Natural killer cell treated with Interleukin-12 subunit alpha and Interleukin-12 subunit beta and Interleukin-15 and Interleukin-18, amount 100 ng/mL, for 72 hours (primary cell): ENCODE measurements at places on chromosomes 4 and X.

DNA sequence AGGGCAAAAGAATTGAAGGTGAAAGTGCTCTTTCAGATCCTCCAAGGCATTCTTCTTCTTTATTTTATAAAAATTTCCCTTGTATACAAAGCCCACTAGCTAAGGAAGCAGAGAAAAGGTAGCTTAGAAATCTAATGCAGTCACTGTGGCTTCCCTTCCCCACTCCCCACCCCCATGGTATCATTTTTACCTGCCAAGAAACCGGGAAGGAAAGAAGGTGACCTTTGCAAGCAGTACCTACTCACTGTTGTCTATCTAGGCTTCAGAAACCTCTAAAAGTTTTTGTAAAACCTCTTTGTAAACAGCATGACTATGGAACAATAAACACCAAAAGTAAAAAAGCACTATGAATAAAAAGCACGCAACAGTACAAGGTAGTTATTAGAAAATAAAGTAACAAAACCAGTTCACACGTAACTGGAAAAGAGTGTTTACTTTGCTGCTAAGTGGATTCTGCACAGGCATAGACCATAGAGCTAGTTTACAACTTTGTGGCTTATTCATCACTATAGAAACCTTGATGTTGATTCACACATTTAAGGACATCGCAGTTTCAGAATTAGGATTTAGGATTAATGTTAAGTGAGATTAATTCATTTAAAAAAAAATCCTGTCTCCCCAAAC, 109.6 kb upstream of the FTHL17 start:
- no peak for DNase-seq

DNA sequence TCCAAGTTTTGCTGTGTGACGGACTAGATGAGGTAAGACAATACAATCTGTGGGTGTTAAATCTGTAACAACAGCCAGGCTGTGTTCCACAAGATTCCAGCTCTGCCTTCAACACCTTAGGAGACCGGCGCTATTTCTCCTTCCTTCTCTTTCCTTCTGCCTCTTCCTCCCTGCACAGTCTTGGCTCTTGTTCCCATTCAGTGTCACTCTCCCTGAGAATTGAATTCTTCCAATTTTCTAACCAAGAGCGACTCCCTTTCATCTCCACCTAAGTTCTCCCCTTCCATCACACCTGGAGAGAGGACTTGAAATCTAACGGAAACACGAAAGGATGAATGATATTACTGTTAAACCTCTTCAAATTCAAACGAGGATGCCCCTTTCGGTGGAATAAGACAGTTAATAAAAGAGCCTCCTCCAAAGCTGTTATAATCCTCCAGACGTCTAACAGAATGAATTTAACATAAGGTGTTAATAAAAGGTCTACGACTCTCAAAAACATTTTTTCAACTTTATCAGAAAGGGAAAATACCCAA, 2.7 kb downstream of the EPHA5 start:
- DNase-seq, result no peak

- no peak for DNase-seq
Measured at GRCh38 chrX:150906694-150907093, 8.2 kb upstream of the CD99L2 start.

DNA sequence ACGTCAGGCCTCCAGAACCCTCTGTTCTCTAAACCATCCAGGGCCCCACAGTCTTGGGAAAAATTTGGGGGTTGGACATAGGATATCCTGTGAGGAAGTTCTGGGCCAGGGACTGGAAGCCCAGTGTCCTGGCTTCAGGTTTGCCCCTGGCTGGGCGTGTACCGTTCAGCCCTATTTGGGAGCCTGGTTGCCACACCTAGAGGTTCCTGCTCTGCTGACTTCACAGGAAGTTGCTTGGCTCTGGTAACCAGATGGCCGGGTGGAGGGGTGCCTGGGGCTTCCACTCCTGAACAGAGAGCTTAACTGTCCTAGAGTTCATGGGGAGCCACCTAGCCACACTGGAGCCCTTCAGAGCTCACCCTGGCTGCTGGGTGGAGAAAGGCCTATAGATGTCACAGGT, 1.1 kb downstream of the TAFAZZIN start:
- no peak for DNase-seq

- DNase-seq, result peak; percentile 68
Measured at GRCh38 chr4:25993395-25994185, 79.6 kb downstream of the SMIM20 start.

DNA sequence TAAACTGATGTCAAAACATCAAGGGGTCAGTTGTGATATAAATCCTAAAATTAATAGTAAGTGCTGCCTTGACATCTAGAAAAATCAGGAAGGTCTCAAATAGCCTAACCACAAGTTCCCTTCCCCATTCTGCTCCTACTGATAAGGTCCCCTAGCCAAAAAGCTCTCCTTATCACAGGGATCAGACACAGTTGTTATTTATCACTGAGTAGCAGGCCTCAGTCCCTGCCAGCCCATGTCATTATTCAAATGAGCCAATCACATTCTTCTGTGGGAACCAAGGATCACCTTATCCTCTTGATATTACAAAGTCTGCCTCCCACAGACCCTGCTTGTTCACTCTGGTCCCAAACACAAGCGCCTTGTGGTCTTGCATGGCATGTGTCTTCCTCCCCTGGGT, 23.3 kb upstream of the TMEM255A start:
- no peak for DNase-seq

DNA sequence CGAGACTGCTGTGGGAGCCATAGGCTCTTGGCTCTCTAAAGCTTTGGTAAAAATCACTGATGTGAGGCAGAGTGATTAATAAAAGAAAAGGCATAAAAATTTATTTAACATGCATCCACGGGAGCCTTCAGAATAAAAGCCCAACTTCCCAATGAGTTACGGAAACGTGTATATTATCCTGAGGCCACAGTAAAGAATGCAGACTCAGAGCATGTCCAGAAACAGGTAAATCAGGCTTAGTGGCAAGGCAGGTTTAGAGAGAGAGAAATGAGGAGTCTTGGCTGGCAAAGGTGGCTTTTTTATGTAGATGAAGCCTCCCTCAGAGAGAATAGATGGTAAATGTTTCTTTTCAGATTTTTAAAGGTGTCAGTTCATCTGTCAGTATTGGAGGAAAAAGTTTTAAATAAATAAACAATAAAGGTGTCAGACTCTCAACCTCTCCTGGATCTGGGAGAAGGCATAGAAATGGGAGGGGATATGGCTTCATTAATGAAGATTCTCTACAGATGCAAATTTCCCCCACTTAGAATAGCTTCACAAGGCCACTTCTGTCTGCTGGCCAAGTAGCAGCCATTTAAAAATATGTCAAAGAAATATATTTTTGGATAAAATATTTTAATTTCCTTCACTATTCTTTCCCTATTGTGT, 24.0 kb downstream of the C4orf51 start:
- DNase-seq, result no peak

- no peak for DNase-seq
Measured at GRCh38 chrX:16633754-16634153, 16.2 kb upstream of the S100G start.

GRCh38 chr4:158129694-158130093, 43.1 kb downstream of the GASK1B start:
- no peak for DNase-seq

GRCh38 chrX:138982365-138982764, 270.8 kb upstream of the FGF13 start:
- DNase-seq, result no peak

- DNase-seq, result no peak
Measured at GRCh38 chr4:70930530-70931256, 28.5 kb downstream of the MOB1B start.

DNA sequence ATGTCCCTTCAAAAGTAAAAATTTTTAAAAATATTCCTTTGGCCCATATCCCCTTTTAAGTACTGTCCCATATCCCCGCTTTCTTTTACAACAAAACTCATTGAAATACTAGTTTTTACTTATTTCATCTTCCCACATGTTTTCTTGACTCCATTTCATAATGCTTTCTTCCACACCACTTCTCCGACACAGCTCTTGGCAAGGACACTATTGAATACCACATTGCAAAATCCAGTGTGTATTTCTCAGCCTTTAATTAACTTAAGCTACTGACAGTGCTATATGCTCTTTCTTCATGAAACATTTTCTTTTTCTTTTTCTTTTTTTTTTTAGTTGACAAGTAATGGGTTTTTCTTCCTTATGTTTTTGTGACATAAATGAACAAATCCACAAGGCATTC, 28.8 kb downstream of the PRDM8 start:
- no peak for DNase-seq

GRCh38 chr4:41795796-41796385, 47.4 kb upstream of the PHOX2B start:
- DNase-seq, result no peak

DNA sequence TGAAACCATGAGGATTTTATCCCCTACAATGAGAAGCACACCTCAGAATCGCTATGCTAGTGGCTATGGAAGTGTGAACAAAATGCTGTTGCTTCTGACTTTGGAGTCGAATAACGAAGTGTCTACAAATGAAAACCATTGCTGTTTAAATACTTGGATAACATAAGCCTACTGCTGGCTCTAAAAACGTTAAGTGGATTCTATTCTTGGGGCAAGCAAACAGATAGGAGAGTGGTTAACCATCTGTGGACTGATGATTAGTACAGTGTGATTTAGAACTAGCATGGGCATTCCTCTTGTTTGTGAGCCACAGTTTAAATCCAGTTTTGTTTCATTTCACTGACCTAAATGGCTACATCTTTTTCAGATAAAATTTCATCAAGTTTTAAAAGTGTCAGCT, 109.7 kb upstream of the PNPLA4 start:
- no peak for DNase-seq

- DNase-seq, result no peak
Measured at GRCh38 chrX:104679175-104679574, 113.2 kb downstream of the IL1RAPL2 start.

GRCh38 chr4:110704748-110705439, 82.0 kb upstream of the PITX2 start:
- no peak for DNase-seq

DNA sequence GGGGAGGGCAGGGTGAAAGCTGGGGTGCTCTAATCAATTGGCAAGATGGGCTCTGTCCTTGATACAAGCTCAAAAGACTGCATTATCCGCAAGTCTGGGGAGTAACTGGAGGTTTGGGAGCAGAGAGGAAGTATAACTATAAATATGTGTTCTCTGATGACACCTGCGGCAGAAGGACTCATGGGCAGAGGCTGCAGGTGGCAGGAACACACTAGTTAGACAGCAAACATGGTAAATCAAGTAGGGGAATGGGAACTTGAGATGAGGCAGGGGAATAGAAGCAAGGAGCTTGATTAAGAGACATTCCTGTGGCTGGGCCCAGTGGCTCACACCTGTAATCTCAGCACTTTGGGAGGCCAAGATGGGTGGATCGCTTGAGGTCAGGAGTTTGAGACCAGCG, 30.3 kb downstream of the SH3KBP1 start:
- no peak for DNase-seq

DNA sequence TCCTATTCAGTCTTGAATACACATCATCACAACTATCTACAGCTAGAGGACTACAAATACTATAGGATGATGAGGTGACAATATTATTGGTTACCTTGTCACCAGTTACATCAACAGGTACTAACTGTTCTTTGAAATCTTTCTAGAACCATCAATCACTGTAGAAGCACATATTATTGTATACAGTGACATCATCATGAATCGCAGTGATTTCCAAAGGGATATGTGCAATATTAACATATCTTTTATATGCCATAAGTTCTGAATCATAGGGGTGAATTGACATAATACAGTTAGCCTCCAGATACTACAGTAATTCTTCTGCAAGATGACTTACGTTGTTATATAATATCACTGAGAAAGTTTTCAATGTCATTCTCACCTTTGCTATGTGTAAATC, 105.2 kb upstream of the HPGD start:
- DNase-seq, result no peak

DNA sequence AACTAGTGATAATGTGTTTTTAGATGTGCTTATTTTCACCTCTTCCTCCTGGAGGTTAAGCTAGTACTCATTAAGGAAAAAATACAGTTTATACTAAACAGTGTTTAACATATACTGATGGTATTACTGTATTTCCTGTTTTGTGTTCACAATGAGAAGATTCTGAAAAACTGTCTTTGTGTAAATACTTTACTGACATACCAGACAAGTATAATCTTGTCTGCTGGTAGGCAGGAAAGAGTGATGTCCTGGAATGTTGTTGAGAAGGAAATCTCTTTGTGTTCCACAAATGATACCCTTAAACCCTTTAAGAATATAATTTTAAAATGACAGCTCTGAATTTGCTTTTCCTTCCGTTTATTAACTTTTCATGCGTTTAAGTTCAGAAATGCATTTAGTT, 205.5 kb upstream of the NUDT6 start:
- DNase-seq, result no peak

- DNase-seq, result no peak
Measured at GRCh38 chr4:27305246-27305645, 444.6 kb downstream of the STIM2 start.

- no peak for DNase-seq
Measured at GRCh38 chr4:115219315-115219860, 106.0 kb upstream of the NDST4 start.

DNA sequence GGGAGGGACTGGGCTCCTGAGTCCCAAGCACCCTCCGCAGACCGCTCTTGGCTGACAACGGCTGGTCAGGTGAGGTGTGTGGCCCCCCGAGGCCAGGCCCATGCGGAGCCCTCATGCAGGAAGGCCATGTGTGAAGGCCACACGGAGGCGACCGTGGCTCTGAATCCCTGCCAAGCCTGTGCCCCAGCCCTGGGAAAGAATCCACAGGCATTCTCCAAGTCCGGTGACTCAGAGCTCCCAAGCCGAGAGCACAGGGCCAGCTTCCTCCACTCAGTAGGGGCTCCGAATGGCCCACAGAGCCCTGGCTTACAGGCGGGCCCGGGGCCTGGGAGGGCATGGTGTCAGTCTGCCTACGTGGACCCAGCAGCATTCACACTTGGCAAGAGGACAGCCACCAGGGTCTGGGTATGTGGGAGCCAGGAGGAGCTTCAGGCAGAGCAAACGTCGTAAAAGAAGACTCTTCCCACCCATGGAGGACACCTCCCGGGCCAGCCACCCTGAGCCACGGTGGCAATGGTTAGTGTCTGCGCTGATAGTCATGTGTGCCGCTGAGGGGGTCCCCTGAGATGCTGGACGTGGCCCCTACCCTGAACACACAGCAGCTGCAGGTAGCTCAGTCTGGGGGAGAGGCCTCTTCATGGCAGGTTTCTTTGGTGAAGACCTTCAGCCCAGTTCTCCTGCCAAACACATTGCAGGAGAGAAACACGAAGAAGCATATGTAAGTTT, 105.7 kb downstream of the PSAPL1 start:
- no peak for DNase-seq

DNA sequence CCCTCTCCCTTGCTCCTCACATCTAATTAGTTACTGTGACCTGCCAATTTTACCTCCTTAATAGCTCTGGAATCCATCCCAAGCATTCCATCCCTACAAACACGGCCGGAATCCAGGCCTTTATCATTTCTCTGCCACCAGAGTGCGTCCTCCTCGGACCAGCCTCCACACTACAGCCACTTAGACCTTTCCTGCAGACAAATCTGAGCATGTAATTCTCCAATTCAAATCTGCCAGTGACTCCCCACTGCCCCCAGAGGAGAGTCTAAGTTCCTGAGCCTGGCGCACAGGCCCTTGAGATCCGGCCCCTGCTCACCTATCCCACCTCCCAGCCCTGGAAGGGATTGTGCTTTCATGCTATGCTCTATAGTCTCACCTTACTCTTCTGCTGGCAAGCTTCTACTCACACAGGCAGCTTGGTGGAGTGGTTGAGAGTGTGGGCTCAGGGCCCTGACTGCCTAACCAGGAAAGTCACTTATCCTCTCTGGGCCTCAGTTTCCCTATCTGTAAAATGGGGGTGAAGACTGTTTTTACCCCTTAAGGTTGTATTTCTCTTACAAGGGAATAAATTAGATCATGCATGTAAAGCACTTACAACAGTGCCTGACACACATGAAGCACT, 31.2 kb downstream of the PJA1 start:
- no peak for DNase-seq
